ENCODE measurements at places on chromosomes 7 and 10.

DNA sequence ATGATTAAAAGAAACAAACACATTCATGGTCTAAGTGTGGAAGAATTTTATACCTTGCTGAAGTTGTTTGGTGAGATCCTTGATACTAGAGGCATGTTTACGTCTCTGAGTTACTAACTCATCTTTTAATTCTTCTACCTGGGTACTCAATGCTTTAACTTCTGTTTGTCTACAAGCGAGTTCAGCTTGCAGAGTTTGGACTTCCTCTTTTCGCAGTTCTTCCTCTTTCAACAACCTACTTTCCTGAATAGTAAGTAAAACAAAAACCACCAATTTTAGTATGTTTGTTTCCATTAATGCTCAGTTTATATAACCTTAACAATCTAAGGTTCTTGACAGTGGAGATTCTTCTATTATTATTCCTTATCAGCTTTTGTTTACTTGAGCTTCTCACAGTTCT, 42.9 kb downstream of the CCDC186 start:
- no peak for DNase-seq

- no peak for DNase-seq
Observed at GRCh38 chr7:3451701-3452100, 150.6 kb downstream of the SDK1 start.

- DNase-seq, result no peak
Observed at GRCh38 chr10:30300728-30301127, 48.4 kb downstream of the MTPAP start.

DNA sequence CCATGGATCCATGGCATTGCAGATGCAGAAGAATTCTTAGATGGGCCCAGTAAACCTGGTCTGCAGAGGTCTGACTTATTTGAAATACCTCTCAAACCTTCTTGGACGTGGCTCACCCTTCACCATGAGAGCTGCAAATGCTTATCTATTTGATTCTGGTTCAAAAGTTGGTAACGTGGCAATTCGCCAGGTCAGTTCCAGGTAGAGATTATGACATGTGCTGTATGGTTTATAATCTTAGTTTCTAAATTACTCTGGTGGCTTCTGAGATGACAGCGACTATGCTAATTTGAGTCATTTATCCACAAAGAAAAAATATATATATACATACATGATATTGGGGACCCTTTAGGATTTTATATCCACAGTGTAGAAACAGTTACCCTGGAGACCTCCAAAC, 68.8 kb downstream of the NRP1 start:
- DNase-seq, result no peak

GRCh38 chr7:146993764-146994163, 877.2 kb downstream of the CNTNAP2 start:
- DNase-seq, result no peak

- DNase-seq, result no peak
Observed at GRCh38 chr7:151695951-151696541, 176.4 kb upstream of the RHEB start.

- DNase-seq, result no peak
Observed at GRCh38 chr10:71141528-71141927, 70.8 kb upstream of the UNC5B start.
